ENCODE measurements at places on chromosomes 11 and 22.

- DNase-seq: no peak
These were observed 435.1 kb upstream of the CCDC90B start for GRCh38 chr11:83721263-83721662.

DNA sequence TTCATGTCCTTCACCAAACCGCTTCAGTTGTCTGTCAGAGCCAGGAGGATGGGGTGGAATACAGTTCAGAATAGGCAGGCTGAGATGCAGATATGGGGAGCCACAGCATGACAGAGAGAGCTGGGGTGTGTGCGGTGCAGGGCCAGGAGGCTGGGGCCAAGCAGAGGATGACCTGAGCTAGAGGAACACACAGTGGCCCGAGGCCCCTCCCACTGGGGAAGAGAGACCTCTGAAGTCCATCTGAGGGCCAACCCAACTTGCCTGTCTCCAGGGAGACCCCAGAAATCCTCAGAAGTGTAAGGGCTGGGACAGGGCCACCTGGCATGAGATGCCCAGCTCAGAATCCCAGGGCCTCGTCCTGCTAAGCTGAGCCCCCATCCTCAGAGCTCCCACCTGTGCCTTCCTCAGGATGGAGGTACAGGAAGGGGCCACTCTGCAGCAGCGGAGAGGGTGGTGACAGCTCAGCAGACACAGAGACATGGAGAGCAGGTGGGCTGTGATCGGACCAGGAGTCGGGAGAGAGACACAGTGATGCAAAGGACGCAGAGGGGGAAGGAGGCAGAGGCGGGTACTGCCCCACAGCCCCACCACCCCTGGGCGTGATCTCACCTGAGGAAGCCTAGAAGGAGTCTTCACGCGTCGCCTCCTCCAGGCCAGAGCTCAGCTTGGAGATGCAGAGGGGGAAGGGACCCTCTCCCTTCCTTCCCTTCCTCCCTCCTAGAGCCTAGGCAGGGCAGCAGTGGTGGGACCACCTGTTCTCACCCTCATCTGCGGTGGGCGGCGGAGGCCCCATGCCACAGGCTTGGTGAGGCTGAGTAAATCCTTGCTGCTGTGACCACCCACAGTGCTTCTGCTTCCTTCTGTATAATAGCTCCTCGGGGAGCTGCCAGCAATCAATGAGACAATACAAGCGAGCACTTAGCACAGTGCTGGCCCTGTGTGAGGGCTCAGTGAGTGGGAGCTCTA is 9.1 kb upstream of the TUB start:
- DNase-seq: peak; percentile 60

- peak; percentile 61 for DNase-seq
These were observed 438.0 kb downstream of the TBC1D22A start for GRCh38 chr22:47200273-47201051.

- no peak for DNase-seq
These were observed 253.9 kb upstream of the ARHGAP20 start for GRCh38 chr11:110966131-110966530.

DNA sequence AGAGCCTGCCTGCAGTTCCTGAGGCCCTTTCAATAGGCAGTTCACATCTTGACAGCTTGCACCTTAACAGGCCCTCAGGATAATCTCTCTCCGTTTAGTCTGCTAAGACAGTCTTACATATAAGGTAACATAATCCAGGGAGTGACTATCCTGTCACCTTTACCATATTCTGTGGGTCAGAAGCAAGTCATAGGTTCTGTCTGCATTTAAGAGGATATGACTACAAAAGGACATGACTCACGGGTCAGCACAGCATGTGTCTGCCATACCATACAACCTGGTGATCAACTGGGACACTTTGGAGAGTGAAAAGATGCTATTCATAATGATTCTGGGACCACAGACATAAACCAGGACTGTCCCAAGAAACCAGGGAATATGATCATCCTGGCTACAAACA is 611.1 kb downstream of the SOX6 start:
- DNase-seq: no peak

DNA sequence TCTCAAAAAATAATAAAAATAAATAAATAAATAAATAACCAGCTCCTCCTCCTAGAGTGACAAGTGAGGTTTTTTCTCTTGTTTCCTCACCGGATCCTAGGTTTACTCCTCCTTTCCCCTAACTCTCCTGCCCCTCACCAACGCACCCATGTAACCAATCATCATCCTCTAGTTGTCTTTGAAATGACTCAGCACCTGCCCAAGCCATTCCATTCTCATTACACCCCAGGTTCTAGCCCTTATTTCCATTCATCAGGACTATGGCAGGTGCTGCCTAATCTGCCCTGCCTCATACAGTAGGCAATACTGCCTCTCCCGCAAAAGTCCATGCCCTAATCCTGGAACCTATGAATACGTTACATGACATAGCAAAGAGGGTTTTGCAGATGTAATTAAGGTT is 60.4 kb downstream of the BUD13 start:
- DNase-seq: no peak

- DNase-seq: peak; percentile 62
These were observed 390.1 kb downstream of the CTTN start for GRCh38 chr11:70788248-70789022.

GRCh38 chr11:73961321-73961720 is 10.5 kb downstream of the DNAJB13 start:
- peak; percentile 52 for DNase-seq

DNA sequence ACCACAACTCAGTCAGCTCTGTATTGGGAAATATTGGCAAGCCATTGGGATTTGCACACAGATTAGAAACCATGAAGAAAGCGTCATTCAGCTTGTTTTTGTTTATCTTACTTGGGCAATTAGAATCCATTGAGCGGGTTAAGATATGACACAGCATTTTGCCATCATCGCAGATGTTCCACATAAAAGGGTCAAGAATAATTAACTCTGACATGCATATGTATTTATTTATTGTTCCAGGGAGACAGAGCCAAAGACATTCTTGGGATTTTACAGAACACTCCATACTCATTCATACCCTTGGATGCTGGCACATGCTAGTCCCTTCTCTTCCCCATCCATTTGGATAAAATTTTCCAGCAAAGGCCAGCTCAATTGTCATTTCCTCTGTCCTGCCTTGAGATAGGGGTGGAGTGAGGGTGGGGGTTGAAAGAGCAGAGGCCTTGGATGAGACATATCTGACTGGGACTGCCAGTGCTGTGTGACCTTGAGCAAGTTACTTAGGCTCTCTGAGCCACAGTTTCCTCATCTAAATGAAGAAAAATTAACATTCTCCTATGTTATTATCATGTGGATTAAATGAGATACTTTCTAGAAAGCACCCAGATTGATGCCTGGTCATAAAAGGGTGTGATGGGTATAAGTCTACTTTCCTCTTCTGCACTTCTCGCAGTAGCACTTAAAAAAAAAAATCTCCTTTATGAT is 179.7 kb downstream of the RRAS2 start:
- no peak for DNase-seq

DNA sequence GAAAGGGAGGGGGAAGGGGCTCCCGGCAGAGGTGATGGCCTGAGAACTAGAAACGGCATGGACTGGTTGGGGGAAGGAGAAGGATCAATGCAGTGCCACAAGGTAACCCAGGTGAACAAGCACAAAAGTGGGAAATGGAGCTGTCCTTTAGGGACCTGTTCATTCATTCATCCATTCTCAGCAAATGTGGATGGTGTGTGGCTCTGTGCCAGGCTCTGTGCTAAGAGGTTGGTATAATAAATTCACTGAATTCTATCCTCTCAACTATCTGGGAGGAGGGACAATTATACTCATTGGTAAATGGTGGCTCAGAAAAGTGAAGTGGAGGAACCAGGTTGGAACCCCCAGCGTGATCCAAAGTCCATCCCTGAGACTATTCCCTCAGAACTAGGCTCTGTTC is 18.6 kb upstream of the ARAP1 start:
- no peak for DNase-seq

GRCh38 chr11:73187854-73188253 is 30.2 kb upstream of the P2RY2 start:
- DNase-seq: no peak

- DNase-seq: no peak
These were observed 29.7 kb downstream of the EFCAB6 start for GRCh38 chr22:43782448-43782847.

GRCh38 chr11:114150671-114151070 is 91.2 kb downstream of the ZBTB16 start:
- no peak for DNase-seq

DNA sequence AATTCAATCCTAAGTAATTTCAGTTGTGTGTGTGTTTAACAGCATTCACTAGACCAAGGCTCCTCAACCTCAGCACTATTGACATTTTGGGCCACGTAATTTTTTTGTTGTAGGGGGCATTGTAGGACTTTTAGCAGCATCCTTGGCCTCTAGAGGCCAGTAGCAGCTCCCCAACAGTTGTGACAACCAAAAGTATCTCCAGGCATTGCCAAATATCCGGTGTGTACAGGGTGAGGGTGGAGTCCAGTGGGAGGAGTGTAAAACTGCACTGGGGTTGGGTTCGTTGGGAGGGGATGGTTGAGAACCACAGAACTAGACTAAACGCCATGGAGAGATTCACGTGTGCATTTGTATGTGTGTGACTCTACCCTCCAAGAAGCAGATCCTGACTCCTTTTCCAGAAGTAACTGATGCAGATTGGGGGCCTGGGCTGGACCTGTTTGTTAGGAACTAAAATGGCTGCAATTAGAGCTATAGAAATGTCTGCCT is 5.9 kb upstream of the PHF21A start:
- no peak for DNase-seq

- DNase-seq: no peak
These were observed 127.2 kb downstream of the MAML2 start for GRCh38 chr11:96215826-96216225.

- no peak for DNase-seq
These were observed 120.8 kb downstream of the DCDC1 start for GRCh38 chr11:31248768-31249167.

- no peak for DNase-seq
These were observed 11.6 kb upstream of the RTN4R start for GRCh38 chr22:20279662-20280134.

Data from aorta (tissue), 5 donors.